ENCODE measurements at places on chromosomes 2 and 18.

DNA sequence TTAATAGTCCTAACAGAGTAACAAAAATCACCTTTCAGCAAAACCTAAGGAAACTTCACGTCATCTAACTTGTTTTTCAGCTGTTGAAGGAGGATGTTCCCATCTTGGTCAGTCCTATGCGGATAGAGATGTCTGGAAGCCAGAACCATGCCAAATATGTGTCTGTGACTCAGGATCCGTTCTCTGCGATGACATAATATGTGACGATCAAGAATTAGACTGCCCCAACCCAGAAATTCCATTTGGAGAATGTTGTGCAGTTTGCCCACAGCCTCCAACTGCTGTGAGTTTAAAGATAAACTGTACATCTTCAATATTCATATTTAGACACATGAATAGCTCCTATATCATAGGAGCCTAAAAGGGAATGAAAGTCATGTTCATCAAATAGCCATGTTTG, 10.5 kb downstream of the COL3A1 start:
- no peak for DNase-seq

- DNase-seq = no peak
Observed at GRCh38 chr18:45916302-45916701, 50.8 kb downstream of the EPG5 start.

- no peak for DNase-seq
Observed at GRCh38 chr2:30448866-30449265, 1.8 kb downstream of the LCLAT1 start.

DNA sequence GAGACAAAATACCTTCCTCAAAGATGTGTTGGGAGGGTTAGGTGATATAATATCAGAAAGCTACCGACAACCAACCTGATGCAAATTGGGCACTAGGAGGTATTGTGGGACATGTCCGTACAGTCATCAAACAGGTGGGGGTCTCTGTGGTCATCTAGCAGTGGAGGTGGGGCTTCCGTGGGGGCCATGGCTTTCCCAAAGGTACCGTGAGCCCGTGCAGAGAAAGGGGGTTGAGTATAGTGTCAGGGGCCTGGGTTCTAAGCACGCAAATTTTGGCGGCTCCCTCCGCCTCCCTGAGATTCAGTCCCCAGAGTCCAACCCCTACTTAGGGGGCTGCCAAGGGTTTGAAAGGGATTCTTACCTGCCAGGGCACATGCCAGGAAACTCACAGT, 32.6 kb downstream of the HJURP start:
- no peak for DNase-seq

DNA sequence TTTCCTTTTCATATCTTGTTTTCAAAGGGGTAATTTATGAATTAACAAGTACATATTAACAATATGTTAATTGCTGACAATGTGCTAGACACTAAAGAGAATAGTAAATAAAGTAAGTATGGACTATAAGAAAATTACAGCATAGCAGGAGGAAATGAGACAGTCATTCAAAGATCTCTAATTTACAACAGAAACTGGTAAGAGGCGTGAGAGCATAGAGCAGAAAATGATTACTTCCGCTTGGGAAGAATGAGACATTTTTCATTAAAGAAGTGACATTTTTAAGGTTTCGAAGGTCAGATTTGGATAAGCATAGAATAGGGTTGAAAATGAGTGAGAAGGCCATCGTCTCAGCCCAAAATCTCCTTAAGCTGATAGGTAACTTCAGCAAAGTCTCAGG, 184.4 kb upstream of the SESTD1 start:
- DNase-seq = no peak

DNA sequence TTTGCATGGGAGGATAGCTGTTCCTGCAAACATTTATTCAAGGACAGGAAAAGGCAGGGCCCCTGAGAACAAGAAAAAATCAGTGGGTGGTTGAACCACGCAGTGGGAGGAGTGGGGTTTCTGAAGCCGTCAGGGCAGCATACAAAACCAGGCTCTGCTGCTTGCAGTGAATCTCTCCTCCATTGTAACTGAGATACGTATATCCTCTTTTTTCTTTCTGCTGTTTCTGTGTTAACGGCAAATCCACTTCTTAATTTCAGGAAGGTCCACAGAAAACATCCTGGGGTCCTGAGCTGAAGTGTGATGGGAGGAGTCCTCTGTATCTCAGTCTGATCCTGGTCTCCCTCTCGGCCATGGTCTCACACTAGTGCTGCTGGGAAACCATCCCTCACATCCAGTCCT, 27.2 kb upstream of the KCNF1 start:
- no peak for DNase-seq

GRCh38 chr2:198113316-198113715, 308.9 kb downstream of the PLCL1 start:
- no peak for DNase-seq

GRCh38 chr2:220877897-220878296, 694.2 kb downstream of the EPHA4 start:
- DNase-seq = no peak

DNA sequence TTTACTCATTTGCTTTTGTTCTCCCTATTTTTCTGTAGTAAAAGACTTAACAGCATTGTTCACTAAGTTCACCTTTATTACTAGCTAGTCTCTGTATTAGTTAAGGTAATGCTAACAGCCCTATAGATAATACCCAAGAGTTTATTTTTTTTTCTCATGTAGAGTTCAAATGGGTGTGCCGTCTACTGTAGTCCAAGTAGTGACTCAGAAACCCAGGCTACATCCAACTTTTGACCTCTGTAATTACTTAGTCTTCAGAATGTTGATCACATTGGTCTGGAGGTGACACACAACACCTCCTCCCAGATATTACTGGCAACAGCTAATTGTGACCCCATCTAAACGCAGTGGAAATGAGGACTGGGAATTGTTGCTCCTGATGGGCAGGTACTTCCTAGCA, 7.7 kb downstream of the COQ10B start:
- DNase-seq = no peak

GRCh38 chr2:234960175-234961088, 8.6 kb downstream of the SH3BP4 start:
- no peak for DNase-seq

- no peak for DNase-seq
Observed at GRCh38 chr2:222296911-222297599, 1.7 kb downstream of the PAX3 start.

- DNase-seq = no peak
Observed at GRCh38 chr18:36412778-36413177, 115.3 kb downstream of the FHOD3 start.

DNA sequence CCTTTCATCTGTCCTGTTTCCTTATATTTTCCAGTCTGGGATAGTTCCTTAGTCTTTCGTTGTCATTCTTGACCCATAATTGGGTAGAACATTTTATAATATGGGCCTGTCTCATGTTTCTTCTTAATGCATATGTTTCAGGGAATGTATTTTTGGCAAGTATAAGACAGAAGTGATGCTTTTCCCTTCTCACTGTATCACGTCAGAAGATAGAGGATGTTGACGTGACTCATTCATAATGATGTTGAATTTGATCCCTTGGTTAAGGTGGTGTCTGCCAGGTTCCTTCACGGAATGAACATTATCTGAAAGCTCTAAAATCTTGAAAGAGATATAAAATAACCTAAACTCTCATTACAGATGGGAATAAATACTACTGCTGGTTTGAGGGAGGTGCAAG, 18.8 kb downstream of the CDH7 start:
- no peak for DNase-seq

DNA sequence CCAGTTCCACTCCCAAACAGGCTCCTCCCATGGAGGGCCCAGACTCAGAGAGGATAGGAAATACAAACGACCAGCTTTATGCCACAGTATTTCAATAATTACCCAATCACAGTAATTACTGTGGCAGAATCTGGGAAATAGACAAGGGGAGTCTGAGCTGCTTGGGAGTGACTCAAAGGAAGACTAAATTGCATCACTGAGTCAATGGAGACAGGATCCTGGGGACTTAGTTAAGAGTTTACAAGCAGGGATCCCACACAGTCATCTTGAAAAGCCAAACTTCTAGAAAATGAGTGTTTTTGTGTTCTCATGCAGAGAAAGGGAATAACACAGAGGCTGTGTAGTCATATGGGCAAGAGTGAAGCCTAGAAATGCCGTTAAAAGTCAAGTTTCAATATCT, 1142.1 kb downstream of the CNTNAP5 start:
- no peak for DNase-seq

- no peak for DNase-seq
Observed at GRCh38 chr18:12679183-12679786, 21.4 kb upstream of the SPIRE1 start.

- DNase-seq = no peak
Observed at GRCh38 chr2:206876216-206876860, 63.0 kb upstream of the CPO start.

- no peak for DNase-seq
Observed at GRCh38 chr2:44086629-44087028, 82.0 kb upstream of the PPM1B start.

DNA sequence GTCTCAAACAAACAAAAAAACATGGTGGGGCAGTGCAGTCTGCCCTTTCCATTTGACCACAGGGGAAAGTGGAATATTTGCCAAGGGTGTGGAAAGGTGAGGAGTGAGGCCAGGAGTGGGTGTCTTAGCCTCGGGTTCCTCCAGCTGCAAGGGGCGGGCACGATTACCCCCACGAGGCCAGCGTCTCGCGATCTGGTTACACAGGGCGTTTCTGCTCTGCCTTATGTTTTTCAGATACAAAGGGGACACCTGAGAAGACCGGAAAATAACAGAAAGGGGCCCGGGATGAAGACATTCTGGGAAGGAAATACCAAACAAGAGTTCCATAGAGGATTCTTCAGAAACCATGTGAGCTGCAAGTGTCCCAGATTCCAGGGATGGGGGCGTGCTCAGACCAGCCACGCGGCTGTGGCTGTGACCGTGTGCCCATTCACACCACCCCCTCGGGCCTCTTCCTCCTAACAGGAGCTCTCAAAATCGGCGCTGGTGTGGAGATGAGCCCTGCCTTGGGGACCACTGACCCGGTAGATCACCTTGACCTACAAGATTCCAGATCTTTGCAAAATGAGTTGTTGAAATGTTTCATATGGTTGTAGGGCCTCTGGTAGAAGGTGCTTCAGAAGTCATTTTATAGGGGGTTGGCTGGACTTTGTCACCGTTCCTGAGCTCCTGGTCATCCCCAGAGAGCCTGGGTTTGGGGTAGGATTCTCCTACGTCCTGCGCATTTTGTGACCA, 34.2 kb downstream of the FAM178B start:
- DNase-seq = no peak

DNA sequence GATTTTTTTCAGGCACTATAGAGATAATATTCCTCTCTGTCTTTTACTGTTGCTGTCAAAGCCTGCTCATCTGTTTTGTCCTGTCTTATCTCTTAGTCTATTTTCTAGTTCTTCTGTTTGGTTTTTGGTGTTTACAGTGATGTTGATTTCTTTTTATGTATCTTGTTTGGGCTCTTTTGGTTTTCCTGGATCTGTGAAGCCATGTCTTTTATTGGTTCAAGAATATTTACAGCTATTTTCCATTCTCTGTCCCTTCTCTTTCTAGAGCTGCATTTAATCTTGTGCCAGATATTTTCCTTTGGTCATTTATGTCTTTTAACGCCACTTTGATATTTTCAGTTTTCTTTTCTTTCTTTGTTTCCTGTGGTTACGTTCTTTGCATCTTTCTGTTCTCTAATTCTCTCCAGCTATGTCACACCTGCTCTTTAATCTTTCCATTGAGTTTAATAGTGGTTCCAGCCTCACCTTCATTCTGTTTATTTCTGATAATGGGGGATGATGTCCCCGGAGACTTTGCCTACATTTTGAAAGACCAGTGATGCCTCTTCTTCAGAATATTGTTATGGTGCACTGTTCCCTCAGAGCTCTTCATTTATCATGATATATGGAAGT, 32.0 kb downstream of the SMCHD1 start:
- no peak for DNase-seq

DNA sequence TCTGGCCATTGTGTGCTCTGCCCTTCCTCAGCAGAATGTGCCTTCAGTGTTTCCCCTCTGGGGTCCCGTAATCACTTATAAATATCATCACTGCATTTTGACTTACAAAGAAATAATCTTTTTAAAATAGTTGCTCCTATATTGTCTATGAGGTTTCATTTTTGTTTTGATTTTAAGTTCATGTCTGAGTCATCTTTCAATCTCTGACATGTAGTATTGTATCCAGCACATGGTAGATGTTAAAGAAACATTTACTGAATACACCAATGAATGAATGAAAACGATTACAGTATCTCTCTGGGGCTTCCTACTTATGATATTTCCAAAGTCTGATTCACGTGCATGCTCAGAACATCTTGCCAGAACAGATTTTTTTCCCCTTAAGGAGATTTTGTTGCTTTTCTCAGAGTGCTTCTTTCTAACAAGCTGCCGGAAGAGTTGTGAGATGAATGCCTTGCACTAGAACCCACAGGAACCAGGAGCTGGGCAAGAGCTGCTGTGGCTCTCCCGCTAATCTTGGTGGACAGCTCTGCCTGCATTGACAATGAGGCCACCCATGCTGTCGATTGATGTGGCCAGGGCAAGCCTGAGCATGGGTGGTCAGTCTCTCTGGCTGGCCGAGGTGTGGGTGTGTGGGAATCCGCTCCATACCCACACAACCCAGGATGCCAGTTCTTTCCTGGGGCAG, 199.4 kb downstream of the CYRIA start:
- DNase-seq = no peak

DNA sequence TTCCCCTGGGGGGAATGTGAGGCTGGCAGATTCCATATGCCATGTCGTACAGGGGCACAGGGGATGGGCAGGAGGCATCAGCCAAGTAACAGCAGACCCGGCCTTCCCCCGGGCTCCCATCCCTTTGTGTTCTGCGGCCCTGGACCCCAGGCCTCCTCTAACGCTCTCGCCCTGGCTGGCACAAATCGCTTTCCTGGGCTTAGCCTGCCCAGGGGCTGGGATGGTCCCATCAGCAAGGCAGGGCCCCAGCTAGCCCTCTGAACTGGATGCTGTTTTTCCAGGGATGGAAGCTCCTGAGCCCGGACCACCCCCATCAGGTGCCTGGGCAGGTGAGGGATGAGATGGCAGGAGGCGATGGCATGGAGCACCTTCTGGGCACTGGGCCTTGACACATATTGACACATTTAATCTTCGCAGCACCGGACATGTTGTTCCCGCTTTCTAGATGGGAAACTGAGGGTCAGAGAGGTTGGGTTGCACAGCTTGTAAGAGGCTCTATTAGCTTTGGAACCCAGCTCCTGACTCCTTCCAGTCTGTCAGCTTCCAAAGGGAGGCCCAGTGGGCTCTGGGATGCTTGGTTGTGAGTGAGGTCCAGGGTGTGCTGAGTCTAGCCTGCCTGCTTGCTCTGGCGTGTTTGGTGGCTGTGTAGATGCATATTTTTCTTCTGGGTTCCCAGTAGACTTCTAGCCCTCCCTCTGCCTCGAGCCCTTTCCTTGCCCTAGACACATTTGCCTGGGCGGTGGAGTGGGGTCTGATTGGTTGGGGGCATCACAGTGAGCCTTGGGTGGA, 40.3 kb downstream of the GLI2 start:
- DNase-seq = no peak

GRCh38 chr2:85861180-85861579, 27.6 kb downstream of the ST3GAL5 start:
- DNase-seq = no peak

- no peak for DNase-seq
Observed at GRCh38 chr2:120472891-120473309, 127.0 kb downstream of the INHBB start.

- no peak for DNase-seq
Observed at GRCh38 chr2:64863097-64863820, 125.9 kb upstream of the SLC1A4 start.

All from stimulated activated CD8-positive, alpha-beta memory T cell treated with anti-CD3 and anti-CD28 coated beads, Interleukin-4, amount 100 ng/mL, for 24 hours (primary cell).